Stromal cell of bone marrow (primary cell): ENCODE measurements at places on chromosomes 1 and 21.

DNA sequence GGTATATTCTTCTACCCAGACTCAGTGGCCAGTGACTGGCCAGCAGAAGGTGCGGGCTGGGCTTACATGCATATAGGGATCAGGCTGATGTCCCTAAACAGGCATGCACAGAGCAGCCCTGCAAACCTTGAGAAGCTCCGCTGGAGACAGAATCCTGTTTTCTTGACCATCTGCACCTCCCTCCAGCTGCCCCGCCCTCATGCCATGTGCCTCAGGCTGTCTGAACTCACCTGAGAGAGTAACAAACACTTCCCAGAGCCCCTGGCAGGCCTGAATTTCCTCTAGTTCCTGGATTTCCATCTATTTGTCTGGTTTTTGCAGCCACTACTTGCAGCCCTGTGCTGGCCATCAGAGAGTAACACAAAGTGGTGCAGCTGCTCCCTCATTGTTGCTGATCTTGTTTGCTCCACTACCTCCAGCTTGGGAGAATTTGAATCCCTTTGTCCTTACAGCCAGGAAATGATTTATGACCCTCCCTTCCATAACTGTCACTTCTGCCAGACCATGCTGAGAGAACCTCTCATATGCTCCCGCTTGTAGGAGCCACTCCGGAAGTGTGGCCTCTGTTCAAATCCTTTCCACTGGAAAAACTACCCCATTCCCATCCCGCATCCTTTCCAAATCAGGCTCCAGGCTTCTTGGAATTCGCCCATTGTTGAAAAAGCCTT, 113.6 kb downstream of the NMNAT2 start:
- no peak for DNase-seq

DNA sequence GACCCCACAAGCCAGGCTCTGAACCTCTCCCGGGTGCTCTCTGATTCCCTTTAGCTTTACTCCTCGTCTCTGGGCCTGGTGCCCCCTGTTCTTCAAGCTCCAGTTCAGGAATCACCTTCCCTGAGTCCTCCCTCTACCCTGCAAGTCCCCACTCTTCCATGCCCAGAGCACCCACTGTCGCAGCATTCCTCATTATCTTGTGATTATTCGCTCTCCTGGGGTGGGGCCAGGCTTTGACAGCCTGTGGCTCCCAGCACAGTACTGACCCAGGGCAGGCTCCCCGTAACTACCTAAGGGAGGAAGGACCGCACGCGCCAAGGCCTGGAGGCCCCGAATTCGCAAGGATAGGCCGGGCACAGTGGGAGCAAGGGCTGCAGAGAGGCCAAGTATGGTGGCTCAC, 734 bp upstream of the C1orf210 start:
- DNase-seq: no peak

DNA sequence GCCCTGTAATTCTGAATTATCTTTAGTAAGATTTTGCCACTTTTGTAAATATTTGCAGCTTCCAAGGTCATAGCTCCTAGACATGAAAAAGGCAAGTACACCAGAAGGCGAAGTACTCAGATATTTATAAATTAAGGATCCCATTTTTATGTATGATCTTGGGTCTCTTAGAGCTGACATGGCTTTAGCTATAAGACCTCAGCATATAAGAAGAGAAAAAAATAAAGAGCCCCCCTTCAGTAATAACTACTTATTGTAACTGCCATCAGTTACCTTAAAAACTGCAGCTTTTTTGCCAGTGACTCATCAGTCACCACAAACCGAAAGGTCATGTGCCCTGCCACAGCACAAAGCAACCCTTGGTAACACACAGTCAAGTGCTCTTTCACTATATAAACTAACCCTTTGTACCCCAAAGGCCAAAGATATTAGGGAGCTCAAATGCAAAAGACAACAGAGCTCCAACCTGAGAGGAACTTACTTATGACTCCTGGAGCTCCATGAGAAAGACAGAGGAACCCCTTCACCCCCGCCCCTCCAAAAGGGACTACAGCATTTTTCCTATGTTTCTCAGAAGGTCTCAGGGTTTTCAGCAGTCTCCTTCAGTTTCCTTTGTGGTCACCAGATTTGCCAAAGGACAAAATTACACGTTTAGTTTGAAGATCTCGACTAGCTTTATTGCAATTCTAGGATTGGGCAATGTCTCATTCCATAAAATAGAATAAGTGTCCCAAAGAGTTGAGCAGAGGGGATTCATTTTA, 219.8 kb upstream of the DUSP10 start:
- DNase-seq: peak; percentile 43

GRCh38 chr1:201676641-201677040, 137.7 kb downstream of the NAV1 start:
- DNase-seq: no peak

DNA sequence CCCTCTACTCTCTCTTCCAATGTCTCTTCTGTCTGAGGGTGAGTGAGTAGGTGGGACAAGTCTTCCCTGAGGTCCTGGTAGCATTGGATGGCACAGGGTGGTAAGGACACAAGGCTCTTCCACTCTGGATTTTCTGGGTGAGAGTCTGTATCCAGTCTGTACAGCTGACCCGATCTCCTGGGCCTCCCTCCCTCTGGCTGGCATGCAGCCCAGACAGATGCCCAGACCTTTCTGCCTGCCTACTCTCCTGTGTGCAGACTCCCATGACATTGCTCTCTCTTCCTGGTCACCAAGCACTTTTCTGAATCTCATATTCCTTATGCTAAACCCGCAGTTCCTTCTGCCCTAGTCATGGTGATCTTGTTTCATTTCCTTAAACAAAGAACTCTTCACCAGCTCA, 100.3 kb downstream of the GRIK3 start:
- no peak for DNase-seq

- no peak for DNase-seq
Observed at GRCh38 chr1:77783141-77783540, 3.7 kb downstream of the MIGA1 start.

DNA sequence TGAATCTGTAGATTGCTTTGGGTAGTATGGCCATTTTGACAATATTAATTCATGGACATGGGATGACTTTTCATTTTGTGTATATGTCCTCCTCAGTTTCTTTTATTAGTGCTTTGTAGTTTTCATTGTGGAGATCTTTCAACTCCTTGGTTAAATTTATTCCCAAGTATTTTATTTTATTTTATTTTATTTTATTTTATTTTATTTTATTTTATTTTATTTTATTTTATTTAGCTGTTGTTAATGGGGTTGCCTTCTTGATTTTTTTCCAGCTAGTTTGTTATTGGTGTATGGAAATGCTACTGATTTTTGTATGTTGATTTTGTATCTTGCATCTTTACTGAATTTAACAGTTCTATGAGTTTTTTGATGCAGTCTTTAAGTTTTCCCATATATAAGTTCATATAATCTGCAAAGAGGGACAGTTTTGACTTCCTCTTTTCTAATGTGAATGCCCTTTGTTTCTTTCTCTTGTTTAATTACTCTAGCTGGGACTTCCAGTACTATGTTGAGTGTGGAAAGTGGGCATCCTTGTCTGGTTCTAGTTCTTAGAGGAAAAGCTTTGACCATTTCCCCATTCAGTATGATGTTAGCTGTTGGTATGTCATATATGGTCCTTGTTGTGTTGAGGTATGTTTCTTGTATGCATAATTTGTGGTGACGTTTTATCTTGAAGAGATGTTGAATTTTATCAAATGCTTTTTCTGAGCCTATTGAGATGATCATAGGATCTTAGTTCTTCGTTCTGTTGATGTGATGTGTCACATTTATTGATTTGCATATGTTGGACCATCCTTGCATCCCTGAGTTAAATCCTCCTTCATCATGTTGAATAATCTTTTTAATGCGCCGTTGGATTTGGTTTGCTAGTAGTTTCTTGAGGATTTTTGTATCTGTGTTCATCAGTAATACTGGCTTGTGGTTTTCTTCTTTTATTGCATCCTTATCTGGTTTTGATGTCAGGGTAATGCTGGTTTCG, 14.3 kb downstream of the CEPT1 start:
- no peak for DNase-seq

DNA sequence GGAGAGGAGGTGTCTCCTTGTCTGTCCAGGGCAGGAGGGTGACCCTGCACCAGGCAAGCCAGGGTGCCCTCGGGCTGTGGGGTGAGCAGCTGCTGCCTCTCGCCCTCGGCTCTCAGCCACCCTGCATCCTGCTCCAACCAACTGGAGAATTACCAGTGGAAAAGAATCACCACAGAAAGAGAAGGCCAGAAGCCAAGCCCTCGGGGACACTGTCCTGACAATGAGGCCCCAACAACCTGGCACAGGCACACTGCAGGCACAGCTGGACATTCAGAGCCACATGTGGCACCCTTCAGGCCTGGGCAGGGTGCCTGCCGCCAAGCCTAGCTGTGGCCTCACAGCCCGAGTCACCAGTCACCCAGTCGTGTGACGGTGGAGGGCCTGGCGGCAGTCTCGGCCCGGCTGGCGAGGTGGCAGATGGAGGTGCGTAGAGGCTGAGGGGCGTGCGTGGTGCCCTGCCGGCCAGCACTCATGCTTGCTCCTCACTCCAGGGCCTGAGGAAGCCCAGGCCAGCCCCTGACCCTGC, 12.0 kb downstream of the MEGF6 start:
- DNase-seq: no peak

GRCh38 chr1:9328715-9329114, 36.0 kb downstream of the SPSB1 start:
- DNase-seq: no peak

DNA sequence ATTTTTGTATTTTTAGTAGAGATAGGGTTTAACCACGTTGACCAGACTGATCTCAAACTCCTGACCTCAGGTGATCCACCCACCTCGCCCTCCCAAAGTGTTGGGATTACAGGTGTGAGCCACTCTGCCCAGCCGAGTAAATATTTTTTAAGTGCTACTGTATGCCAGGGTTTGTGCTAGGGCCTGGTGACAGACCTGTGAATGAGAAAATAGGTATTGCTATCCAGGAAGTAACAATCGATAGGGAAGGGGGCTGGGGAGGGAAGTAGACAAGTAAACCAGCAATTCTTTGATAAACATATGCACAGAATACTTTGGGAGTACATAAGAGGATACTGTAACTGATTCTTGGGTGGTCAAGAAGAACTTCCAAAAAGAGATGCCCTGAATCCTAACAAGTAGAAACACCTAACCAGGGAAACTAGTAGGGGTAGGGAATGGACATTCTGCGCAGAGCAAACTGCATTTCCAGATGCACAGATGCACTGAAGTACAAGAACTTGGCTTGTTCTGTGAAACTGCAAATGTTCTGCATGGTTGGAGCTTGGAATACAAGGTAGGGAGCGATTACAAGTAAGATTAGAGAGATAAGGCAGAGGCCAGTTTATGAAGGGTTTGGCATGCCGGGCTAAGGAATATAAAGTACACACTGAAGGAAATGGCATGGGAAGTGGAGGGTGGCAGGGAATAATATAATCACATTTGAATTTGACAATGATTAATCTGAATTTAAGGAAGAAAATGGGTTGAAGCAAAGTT, 19.0 kb upstream of the DOCK7 start:
- no peak for DNase-seq

DNA sequence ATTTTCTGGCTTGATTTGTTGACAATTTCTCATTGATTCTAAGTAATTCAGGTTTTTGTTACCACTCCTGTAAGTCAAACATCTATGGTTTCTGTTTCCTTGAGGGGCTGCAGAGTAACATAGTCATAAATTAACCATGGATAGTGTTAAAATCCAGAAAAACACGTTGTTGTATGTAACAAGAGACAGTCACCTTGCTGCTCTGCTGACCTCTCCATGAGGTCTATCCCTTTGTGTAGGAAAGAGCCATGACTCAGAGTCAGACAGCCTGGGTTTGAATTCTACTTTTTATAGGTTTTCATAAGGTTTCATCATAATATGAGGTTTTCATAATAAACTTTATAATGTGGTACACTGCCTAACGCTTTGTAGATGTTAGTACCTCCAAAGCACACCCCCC, 27.6 kb upstream of the NBL1 start:
- DNase-seq: no peak

DNA sequence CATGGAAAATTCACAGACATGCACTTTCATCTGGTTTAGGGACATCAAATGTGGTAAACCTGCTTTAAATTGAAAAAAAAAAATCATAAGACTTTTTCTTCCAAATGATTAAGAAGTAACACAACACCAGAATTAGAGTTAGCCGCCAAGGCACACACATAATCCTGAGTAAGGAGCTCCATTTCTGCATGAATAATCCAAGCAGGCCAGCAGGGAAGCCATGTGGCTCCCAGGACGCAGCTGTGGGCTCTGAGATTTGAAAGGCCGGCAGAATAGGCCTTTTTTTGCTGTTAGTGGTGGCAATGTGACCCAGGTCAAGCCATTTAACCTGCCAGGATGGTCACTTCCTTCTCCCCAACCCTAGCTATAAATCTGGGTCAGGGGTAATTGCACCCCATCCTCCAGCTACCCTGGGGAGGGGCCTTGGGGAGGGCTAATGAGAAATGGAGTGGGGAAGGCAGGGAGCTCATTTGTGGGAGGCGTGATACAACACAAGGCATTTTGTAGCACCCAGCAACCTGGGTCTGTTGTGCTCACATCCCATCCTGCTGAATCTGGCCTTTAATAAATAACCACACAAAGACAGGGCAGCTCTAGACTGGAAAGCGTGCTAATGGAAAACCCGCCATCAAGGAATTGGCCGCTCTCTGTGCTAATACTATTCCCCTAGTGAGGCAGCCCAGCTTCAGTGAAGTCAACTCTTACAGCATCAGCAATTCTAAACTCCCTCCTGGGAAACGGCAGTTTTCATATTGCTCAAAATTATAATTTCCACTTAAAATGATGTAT, 178.5 kb downstream of the RHOU start:
- DNase-seq: no peak

DNA sequence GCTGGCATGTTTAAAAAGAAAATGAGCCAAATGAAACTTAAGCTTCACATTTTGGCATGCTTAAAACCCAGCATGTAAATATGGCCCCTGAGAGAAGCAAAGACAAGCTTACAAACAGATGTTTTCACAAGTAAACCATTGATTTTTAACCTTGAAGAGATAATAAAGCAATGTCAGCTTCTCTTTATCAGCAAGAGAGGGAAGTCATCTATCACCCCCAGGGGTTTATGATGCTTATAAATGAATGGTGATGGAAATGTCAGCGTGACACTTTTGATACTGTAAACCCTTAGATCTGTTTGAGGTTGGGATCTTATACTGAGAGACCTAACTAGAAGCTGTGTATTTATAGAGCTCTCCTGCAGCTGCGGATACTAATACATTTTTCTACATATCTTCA, 471.3 kb downstream of the PLA2G4A start:
- no peak for DNase-seq

- peak; percentile 56 for DNase-seq
Observed at GRCh38 chr1:65343286-65343685, 33.9 kb downstream of the DNAJC6 start.

- no peak for DNase-seq
Observed at GRCh38 chr1:118021668-118022067, 92.1 kb downstream of the WDR3 start.
